ENCODE measurements at places on chromosomes 11 and 22.

GRCh38 chr11:117999354-117999993, 13.3 kb downstream of the IL10RA start:
- DNase-seq, result no peak

- DNase-seq, result peak; percentile 30
Measured at GRCh38 chr11:122598971-122599370, 56.6 kb upstream of the UBASH3B start.

GRCh38 chr11:4559527-4560440, 14.8 kb downstream of the OR52M1 start:
- DNase-seq, result no peak

DNA sequence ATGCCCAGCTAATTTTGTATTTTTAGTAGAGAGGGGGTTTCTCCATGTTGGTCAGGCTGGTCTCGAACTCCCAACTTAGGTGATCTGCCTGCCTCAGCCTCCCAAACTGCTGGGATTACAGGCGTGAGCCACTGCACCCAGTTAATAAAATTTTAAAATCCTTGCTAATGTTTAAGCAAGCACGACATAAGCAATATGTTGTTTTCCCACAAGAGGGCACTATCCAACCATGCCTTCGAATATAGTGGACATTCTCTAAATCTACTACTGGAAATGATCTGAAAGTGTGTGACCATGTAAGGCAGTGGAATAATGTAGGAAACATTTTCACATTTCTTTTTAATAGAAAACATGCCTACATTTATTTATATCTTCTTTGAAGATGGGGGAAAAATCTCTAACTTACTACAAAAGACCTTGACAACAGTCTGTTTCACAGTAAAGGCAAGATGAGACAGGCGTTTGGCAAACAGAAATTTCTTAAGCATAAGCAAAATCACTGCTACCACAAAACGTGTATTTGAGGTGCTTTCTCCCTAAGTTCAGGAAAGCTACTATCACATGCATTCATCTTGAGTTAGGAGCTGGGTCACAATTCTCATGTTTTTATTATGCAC, 38.2 kb downstream of the PITPNB start:
- DNase-seq, result peak; percentile 64

DNA sequence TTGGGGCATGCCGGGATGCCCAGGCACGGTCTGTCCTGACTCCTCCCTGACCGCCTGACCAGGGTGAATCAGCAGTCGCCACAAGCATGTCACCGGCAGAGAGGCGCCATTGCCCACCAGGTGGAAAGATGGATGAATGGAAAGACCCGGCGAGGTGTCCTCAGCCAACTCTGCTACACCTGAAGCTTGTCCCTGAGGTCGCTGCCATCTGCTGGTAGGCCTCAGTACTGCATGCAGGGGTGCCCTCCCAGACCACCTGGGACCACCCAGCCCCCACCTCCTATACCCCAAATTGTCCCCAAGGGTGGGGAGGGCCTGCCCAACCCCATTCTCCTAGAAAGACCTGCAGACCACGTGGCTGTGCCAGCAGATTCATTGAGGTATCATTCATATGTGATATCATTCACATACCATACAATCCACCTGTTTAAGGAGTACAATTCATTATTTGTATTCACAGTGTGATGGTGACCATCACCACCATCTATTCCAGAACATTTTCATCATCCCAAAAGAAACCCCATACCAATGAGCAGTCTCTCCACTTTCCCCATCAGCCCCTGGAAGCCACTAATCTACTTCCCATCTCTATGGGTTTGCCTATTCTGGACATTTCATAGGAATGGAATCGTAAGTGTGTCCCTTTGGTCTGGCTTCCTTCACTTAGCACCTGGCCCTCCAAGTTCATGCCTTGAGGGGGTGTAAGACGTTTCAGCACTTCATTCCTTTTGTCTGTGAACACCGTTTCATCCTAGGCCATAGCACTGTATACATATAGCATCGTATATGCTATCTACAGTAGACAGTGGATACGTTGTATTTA, 17.5 kb downstream of the FGF3 start:
- DNase-seq, result peak; percentile 53

GRCh38 chr22:24486501-24486921, 8.6 kb upstream of the UPB1 start:
- peak; percentile 72 for DNase-seq

DNA sequence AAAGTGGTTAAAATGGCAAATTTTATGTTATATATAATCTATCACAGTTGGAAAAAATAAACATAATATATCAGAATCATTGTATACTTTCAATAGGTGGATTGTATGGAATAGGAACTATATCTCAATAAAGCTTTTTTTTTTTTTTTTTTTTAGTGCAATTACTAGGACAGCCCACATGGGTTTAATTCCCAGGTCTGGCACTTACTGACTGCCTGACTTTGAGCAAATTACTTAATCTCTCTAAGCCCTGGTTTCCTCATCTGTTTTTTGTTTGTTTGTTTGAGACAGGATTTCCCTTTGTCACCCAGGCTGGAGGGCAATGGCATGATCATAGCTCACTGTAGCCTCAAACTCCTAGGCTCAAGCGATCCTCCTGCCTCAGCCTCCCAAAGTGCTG, 26.1 kb upstream of the BAIAP2L2 start:
- no peak for DNase-seq

DNA sequence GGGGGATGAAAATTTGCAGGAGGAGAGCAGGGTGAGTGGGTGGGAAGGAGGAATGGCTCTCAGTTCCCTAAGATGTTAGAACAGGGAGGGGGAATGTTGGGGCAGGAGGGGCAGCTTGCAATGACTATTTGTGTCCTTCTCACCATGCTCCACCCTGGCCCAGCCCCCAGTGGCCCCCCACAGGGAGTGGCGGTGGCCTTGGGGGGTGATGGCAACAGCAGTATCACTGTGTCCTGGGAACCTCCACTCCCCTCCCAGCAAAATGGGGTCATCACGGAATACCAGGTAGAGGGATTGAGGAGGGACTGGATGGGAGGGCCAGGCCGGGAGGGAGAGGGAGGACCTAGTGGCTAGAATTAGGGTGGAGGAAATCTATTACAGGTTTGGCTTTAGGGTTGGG, 10.2 kb downstream of the ROBO3 start:
- DNase-seq, result no peak

GRCh38 chr11:44417731-44418455, 108.0 kb upstream of the ALX4 start:
- no peak for DNase-seq

- no peak for DNase-seq
Measured at GRCh38 chr11:10283991-10284390, 10.0 kb downstream of the SBF2 start.

- peak; percentile 23 for DNase-seq
Measured at GRCh38 chr11:121762820-121763219, 310.1 kb upstream of the SORL1-AS1 start.

DNA sequence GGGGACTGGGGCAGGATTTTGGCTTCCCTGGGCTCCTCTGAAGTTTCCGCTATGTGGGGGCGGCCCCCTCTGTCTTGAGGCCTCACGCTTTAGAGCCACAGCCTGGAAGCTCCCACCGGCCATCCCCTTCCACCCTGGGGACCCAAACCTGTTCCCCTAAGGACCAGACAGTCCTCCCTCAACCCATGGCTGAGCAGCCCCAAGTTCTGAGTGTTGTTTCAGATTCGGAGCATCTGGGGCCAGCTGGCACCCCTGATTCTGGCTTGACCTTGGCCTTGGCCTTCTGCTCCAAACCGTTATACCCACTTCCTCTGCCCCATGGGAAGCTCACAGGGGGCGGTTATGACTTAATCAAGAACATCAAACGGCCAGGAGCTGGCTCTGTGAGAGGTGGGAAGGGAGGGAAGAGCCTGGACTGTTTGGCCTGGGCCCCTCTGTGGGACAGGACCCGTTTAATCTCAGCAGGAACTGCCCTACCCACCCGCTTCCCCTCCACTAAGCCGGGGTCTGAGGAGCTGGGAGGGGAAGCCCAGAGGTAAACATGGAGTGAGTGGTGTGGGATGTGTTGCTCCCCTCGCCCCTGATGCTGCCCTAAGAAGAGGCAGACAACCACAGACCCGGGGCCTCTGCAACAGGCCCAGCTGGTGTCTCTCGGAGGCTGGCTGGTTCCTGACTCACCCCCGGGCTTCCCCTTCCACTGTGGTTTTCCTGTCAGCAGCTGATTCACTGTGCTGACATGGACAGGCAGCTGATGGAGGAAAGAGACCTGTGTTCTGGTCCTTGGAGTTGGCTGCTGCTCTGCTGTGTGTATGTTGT, 3.4 kb downstream of the CD82 start:
- peak; percentile 85 for DNase-seq

GRCh38 chr11:19873730-19874129, 161.1 kb downstream of the NAV2 start:
- DNase-seq, result no peak

DNA sequence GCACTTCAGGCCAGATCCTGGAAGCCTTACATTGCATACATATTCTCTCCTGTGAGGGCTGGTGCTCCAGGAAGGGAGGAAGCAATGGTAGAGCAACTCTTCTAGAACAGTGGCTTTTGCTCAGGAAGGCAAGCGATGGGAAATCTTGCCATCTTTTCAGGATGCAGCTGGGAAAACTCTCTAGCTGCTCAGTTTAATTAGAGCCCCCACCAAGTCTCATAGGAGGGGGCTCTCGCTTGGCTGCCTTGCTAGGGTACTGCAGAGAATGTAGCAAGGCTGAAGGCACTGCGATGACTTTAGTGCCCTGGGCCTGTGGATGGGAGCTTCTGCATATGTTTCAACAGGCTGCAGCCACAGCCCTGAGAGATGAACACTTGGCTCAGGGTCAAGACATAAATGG, 357.2 kb upstream of the SYN3 start:
- DNase-seq, result no peak

- DNase-seq, result peak; percentile 31
Measured at GRCh38 chr11:33373636-33374035, 116.5 kb downstream of the HIPK3 start.

GRCh38 chr11:132451942-132452601, 1080.2 kb downstream of the OPCML start:
- no peak for DNase-seq

- DNase-seq, result peak; percentile 29
Measured at GRCh38 chr11:95134491-95134890, 44.8 kb downstream of the ENDOD1 start.

DNA sequence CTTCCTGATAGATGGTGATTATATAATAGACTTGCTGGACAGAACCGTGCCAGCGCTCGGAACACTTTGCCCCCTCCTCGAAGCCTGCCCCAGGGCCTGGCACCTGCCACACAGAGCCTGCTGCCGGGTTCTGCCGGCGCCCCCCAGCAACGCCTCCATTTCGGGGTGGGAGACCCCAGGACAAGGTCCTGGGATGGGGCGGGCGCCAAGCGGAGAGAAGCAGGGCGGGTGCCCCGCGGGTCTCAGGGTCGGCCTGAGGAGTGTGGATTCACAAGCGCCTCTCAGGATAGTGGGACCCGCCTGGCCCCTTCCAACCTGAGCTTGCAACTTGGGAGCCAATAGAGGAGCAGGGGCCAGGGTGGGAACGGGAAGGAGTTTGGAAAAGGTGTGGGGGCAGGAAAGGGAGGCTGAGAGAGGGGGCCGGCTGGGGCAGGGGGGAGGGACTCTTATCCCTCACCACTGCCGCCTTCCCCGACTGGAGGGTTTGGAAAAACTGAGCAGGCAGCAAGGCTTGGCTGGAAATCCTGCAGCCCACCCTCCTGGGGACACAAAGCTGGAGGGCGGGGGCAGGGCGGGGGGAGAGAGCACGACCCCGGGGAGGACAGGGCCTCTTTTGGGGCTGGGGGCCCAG, 3.3 kb upstream of the BCL9L start:
- no peak for DNase-seq

GRCh38 chr22:20531404-20532201, 24.2 kb downstream of the MED15 start:
- peak; percentile 98 for DNase-seq

DNA sequence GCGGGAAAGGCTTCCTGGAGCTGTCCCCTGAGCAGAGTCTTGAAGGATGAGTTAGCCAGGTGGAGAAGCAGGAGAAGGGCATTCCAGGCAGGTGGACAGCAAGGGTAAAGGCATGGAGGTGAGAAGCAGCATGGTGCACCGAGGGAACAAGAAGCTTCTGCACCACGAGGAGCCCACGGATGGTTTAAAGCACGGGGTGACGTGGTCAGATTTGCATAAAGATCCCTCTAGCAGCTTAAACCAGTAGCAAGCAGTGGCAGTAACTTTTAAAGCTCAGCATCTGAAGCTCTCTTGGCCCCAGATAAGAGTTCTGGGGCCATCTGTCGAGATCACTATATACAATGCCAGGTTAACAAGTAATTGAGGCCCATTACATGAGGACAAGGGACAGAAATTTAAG, 36.8 kb downstream of the SERPINH1 start:
- no peak for DNase-seq

DNA sequence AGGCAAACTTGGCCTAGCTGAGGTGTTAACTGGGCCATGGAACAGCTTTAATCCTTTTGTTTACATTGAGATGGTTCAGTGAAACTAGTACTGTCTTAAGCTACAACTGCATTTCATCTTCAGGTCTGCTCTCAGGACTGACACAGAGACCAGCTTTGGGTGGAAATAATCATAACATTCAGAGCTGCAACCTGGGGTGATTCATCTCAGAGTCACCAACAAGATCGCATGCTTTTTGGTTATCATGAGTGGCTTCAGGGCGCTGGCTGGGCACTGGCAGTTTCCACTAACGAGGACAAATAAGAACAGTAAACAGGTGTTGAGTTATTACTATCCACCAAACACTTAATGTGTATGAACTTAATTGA, 60.9 kb upstream of the PAX6 start:
- no peak for DNase-seq

DNA sequence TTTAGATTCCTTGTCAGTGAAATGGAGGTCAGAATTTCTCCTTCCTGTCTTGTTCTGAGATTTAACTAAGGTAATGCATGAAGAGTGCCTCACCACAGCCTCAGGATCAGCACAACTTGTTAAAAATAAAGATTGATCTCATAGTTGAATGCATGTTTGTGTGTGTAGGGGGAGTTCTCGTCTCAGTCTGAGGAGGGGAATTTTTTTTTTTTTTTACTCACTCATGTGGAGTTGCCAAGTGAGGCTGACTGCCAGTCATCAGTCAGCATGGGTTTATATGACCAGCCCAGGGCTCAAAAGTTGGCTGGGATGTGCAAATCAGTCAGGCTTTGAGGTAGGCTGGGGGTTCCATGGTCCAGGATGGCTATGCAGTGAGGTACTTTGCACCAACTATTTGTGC, 113.2 kb downstream of the FANCF start:
- no peak for DNase-seq

All from urothelium cell line (cell line).